ENCODE measurements at places on chromosomes 5 and 9.
A peak's percentile ranks its signal among the peaks of the same experiment; 100 is the strongest.

- no peak for DNase-seq
Measured at GRCh38 chr5:140806834-140807775, at the start of gene PCDHA4. Gene PCDHA4, plus strand, starts transcription at chr5:140807068.

GRCh38 chr9:38289236-38289865 lies 103.2 kb upstream of the ALDH1B1 start:
- no peak for DNase-seq

- peak; percentile 69 for DNase-seq
Measured at GRCh38 chr9:21690561-21690960, 111.9 kb upstream of the MTAP start.

DNA sequence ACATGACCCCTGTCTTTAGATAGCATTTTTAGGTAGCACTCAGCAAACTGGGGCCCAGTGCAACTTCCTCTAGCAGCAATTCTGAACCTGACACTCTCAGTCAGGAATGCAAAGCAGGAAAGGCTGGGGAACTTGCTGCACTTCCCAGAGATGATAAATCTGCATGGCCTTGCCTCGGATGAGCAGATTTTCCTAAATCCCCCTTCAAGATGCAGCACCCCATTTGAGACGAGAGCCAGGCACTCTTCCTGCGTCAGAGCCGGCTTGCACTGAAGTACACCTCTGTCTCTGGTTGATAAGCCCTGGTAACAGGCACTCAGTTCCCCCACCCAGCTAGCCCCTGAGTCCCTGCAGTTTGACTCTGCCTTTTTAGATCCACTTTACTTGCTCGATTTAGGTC lies 296.7 kb upstream of the PANK3 start:
- DNase-seq, result peak; percentile 39

GRCh38 chr5:87340716-87341115 lies 72.0 kb downstream of the CCNH start:
- DNase-seq, result no peak
